ENCODE measurements at places on chromosomes 4 and X. TPM values are rescaled to one million over a fixed set of nuclear protein-coding genes. Genes with fewer than 3 reads are reported as not detected.

IL21 gene
- 0.77 TPM for total RNA-seq

ADGRG2 gene
- total RNA-seq, result not detected

NHS gene
- 0.07 TPM for total RNA-seq

P2RY10 gene
- total RNA-seq, result 70.4 TPM

BEX5 gene
- 7.1 TPM for total RNA-seq

DTHD1 gene
- total RNA-seq, result 0.52 TPM

PHOX2B gene
- not detected for total RNA-seq

TMEM47 gene
- not detected for total RNA-seq

RHOH gene
- 439 TPM for total RNA-seq

NEUROG2 gene
- not detected for total RNA-seq

PGAM4 gene
- not detected for total RNA-seq

UCHL1 gene
- total RNA-seq, result not detected

PITX2 gene
- not detected for total RNA-seq

DCLK2 gene
- total RNA-seq, result not detected

NFKB1 gene
- 251 TPM for total RNA-seq

PLXNB3 gene
- 0.25 TPM for total RNA-seq

VCX3A gene
- not detected for total RNA-seq

SMIM31 gene
- not detected for total RNA-seq

FAT1 gene
- not detected for total RNA-seq

RAB41 gene
- not detected for total RNA-seq

NUDT9 gene
- 9.7 TPM for total RNA-seq

SLC26A1 gene
- not detected for total RNA-seq

AR gene
- 0.22 TPM for total RNA-seq

STK32B gene
- 0.12 TPM for total RNA-seq

ASB12 gene
- not detected for total RNA-seq

SOX3 gene
- not detected for total RNA-seq

ARHGAP36 gene
- total RNA-seq, result not detected

TREX2 gene
- total RNA-seq, result 2.0 TPM

ANK2 gene
- 0.25 TPM for total RNA-seq

CACNA1F gene
- 0.47 TPM for total RNA-seq

NLGN4X gene
- total RNA-seq, result not detected

TRPC5OS gene
- total RNA-seq, result not detected

SHISA3 gene
- total RNA-seq, result not detected
